T-helper 1 cell treated with Interleukin-12 subunit alpha and Interleukin-12 subunit beta and Interleukin-4 antibody, amounts not matched to agents 30 ng/mL and 1 ng/mL, for 36 hours (primary cell): ENCODE measurements at places on chromosomes 5 and 9. TPM values are rescaled to one million over a fixed set of nuclear protein-coding genes. Genes with fewer than 3 reads are reported as not detected.

C5orf24 gene
- 32.7 and 35.5 TPM in 2 replicates for total RNA-seq

PFN3 gene
- total RNA-seq, result not detected in 2 replicates

HMGCR gene
- 67.3 and 70.0 TPM in 2 replicates for total RNA-seq

SURF4 gene
- total RNA-seq, result 227 and 232 TPM in 2 replicates

MAMDC2 gene
- total RNA-seq, result not detected in 2 replicates

IRGM gene
- 1.1 and 2.0 TPM in 2 replicates for total RNA-seq

NUTM2F gene
- not detected in 2 replicates for total RNA-seq

LCN6 gene
- not detected in 2 replicates for total RNA-seq

COL5A1 gene
- total RNA-seq, result 0.02 and 0.15 TPM in 2 replicates

NME5 gene
- not detected in 2 replicates for total RNA-seq

FAT2 gene
- total RNA-seq, result not detected in 2 replicates

KLF4 gene
- total RNA-seq, result 0.24 and 0.32 TPM in 2 replicates

CDH10 gene
- total RNA-seq, result not detected in 2 replicates

OLFML2A gene
- total RNA-seq, result 0.07 TPM in 1 of 2 replicates, not detected in the other

CAMK4 gene
- 80.6 and 82.8 TPM in 2 replicates for total RNA-seq

PCDHGA5 gene
- 0.46 and 0.49 TPM in 2 replicates for total RNA-seq

TICAM2 gene
- total RNA-seq, result 3.3 and 3.5 TPM in 2 replicates

SARDH gene
- total RNA-seq, result 0.41 and 0.71 TPM in 2 replicates

GLT6D1 gene
- total RNA-seq, result not detected in 2 replicates

C6 gene
- total RNA-seq, result not detected in 2 replicates

EGFL7 gene
- total RNA-seq, result 0.49 and 1.0 TPM in 2 replicates

COMMD10 gene
- 28.8 and 30.1 TPM in 2 replicates for total RNA-seq

NRG2 gene
- 0.27 TPM in 1 of 2 replicates, not detected in the other for total RNA-seq

CARD9 gene
- total RNA-seq, result 1.3 and 1.6 TPM in 2 replicates

FOXI1 gene
- total RNA-seq, result 0.10 TPM in 1 of 2 replicates, not detected in the other

NOXA1 gene
- total RNA-seq, result 0.44 and 0.80 TPM in 2 replicates

TMC1 gene
- total RNA-seq, result 0.27 TPM in 1 of 2 replicates, not detected in the other

EQTN gene
- not detected in 2 replicates for total RNA-seq

PPP3R2 gene
- not detected in 2 replicates for total RNA-seq

TLX3 gene
- total RNA-seq, result not detected in 2 replicates

IFNA13 gene
- total RNA-seq, result not detected in 2 replicates

SLC34A1 gene
- total RNA-seq, result 0.32 TPM in 1 of 2 replicates, not detected in the other

PCDHGC3 gene
- total RNA-seq, result 0.07 TPM in 1 of 2 replicates, not detected in the other

FGFR4 gene
- total RNA-seq, result 1.3 and 1.6 TPM in 2 replicates

RASEF gene
- not detected in 2 replicates for total RNA-seq

PCDHA9 gene
- not detected in 2 replicates for total RNA-seq

PCDHAC2 gene
- not detected in 2 replicates for total RNA-seq

LCN15 gene
- total RNA-seq, result not detected in 2 replicates

SLC27A6 gene
- not detected in 2 replicates for total RNA-seq

OR1J2 gene
- total RNA-seq, result not detected in 2 replicates

PCDHAC1 gene
- total RNA-seq, result not detected in 2 replicates

MTRR gene
- 64.5 and 71.5 TPM in 2 replicates for total RNA-seq

F2RL1 gene
- total RNA-seq, result 0.71 and 0.76 TPM in 2 replicates

ELAVL2 gene
- total RNA-seq, result not detected in 2 replicates

FGF18 gene
- total RNA-seq, result 0.12 TPM in 1 of 2 replicates, not detected in the other

SLC34A3 gene
- total RNA-seq, result not detected in 2 replicates
